ENCODE measurements at places on chromosomes 16 and 17.
A peak's percentile ranks its signal among the peaks of the same experiment; 100 is the strongest.

- no peak for DNase-seq
Measured at GRCh38 chr17:73196500-73196899, 3.6 kb downstream of the COG1 start.

DNA sequence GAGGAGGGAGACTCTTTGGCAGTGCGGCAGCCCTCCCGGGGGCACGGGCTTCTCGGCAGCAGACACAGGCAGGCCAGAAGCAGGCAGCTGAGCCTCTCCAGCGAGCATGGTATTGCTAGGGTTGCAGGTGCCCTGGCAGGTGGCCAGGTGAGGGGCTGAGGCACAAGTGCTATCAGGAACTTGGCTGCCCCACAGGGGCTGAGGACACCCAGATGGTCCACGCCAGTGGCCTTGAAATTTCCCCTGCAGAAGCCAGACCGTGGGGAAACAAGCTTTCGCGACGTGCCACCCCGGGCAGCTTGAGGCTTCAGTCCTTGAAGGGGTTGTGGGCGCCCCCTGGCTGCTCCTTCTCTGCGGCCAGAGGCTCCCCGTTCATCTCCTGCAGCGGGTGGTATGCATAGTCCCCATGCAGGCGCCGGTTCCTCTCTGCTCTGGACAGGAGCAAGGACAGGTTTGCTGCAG, 8.5 kb downstream of the NAGPA start:
- DNase-seq: no peak

- DNase-seq: peak; percentile 37
Measured at GRCh38 chr17:41777157-41777573, 9.3 kb downstream of the JUP start.

- peak; percentile 18 for DNase-seq
Measured at GRCh38 chr16:58393138-58393504, 850 bp downstream of the GINS3 start.

DNA sequence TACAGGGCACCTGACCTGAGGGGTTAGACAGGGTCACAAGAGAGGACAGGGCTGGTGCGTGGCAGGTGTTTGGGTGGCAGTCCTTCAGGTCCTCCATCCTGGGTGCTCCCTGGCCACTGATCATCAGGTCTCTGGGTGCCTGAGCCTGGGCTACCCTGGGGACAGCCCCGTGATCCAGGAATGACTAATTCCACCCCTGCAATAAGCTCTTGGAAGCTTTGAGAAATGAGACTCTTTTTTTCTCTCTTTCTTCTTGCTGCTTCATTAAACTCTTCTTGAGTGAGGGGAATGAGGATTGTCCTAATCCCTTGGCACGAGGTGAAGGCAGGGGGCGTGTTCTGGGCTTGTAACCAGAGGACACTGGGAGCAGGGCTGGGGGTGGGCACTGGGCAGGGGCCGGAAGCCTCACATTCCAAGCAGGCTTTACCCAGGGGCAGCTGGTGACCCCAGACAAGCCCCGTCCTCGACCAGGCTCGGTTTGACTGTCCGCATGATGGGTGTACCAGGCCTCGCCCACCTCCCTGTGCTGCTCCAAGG, 21.4 kb upstream of the SPNS2 start:
- DNase-seq: no peak

GRCh38 chr17:41392278-41392677, 5.1 kb downstream of the KRT31 start:
- DNase-seq: peak; percentile 49

DNA sequence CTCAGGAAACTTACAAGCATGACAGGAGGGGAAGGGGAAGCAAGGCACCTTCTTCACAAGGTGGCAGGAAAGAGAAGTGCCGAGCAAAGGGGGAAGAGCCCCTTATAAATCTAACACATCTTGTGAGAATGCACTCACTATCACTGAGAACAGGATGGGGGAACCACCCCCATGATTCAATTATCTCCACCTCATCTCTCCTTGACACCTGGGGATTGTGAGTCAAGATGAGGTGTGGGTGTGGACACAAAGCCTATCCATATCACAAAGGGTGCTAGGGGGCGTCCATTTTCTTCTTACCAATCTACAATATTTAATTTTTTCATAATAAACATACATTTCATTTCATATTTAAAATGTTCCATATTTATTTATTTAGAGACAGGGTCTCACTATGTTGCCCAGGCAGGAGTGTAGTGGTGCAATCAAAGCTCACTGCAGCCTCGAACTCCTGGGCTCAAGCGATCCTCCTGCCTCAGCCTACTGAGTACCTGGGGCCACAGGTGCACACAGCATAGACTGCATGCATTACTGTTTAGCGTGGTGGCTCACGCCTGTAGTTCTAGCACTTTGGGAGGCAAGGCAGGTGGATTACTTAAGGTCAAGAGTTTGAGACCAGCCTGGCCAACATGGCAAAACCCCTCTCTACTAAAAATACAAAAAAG, 26.5 kb upstream of the FAAP100 start:
- DNase-seq: no peak

- no peak for DNase-seq
Measured at GRCh38 chr17:13107676-13108235, 89.9 kb upstream of the ELAC2 start.

- DNase-seq: peak; percentile 95
Measured at GRCh38 chr17:40559954-40560591, 5.2 kb downstream of the CCR7 start.

DNA sequence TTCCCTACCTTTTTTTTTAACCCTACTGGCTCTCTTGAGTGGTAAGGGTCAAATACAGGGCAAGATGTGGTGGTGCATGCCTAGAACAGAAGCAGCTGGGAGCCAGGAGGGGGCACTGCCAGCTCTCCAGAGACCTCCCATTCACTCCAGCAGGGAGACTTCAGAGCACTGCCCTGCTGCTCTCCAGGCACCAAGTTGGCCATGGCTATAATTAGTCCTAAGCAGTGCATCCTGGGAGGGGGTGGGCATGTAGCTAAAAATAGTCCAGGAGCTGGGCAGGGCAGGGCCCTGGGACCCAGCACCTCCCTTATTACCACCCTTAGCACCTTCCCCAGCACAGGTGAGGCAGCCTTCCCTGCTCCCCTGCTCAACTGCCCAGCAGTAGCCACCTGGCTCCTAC, 3.5 kb downstream of the CORO6 start:
- DNase-seq: peak; percentile 28

DNA sequence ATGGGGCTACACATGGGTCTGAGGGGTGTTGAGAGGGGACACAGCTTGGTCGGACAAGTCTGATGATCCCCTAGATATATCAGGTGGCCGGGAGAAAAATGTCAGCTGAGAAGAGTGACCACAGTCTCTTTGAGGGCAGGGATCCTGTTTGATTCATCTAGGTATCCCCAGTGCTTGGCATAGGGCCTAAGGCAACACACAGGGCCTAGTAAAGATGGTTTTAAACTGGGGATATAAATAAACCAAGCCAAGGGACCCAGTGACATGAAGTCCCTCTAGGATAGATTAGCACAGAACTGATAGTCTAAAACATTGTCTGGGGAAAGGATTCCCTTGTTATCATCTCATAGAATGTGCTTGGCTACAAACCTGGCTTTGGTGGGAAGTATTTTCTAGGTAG, 1.4 kb downstream of the ERCC4 start:
- DNase-seq: no peak

- no peak for DNase-seq
Measured at GRCh38 chr16:25812215-25812614, 120.5 kb downstream of the HS3ST4 start.

- no peak for DNase-seq
Measured at GRCh38 chr17:15169676-15170075, 95.5 kb downstream of the PMP22 start.

DNA sequence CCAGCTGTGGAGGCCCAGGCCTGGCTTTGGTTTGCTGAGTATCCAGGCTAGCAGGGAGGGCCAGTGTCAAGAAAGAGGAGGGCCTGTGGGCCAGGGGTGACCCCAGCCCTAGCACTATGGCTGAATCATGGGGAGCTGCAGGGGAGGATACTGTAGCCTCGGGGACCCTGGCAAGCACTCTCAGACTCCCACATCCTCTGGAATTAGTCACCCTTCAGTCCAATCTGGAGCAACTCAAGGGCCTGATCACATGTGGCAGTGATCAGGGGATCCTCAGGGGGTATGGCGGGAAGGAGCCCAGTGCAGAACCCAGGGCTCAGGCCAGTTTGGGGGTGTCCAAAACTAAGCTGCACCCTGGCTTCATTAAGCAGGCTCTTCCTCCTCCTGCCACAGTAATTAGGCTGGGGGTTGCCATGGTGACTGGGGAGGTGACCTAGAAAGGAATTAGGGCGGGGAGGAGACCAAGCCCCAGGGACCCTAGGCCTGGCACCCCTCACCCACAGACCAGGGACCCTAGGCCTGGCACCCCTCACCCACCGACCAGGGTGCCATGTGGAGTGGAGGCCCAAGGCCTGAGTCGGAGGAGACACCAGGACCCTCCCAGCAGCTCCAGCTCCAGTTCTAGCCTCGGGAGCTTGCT, 5.8 kb downstream of the NLGN2 start:
- peak; percentile 67 for DNase-seq

DNA sequence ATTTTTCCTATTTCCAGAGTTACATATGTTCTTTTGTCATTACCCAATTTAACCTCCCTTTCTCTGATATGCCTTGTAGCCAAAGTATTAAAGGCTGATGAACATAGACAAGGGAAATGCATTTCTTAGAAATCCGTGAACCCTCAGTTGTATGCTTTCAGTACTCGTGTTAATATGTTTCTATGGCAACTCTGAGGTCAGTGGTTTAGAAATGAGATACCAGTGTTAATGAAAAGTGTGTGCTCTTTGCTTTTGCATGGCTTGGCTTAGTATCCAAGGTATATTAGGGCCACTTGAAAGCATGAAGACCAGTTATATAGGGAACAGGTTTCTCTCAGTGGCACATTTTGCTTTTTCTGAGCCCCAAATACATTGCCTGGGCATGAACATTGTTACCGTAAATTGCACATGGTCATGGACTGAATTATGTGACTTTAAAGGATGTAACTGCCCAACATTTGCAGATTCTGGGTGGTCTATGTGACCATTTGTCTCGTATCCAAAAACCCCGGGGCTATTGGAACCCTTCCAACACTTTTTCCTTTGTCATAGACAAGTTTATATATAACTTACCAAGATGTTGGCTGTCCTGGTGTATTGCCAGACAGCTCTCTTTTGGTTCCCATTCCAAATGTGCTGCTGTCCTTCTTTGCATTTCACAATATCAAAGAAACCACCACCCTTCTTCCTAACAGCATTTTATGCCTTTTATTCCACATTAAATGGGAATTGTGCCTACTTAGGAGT, 17.5 kb downstream of the ABHD15 start:
- DNase-seq: no peak

- DNase-seq: no peak
Measured at GRCh38 chr17:57752031-57752905, 7.2 kb upstream of the CCDC182 start.

DNA sequence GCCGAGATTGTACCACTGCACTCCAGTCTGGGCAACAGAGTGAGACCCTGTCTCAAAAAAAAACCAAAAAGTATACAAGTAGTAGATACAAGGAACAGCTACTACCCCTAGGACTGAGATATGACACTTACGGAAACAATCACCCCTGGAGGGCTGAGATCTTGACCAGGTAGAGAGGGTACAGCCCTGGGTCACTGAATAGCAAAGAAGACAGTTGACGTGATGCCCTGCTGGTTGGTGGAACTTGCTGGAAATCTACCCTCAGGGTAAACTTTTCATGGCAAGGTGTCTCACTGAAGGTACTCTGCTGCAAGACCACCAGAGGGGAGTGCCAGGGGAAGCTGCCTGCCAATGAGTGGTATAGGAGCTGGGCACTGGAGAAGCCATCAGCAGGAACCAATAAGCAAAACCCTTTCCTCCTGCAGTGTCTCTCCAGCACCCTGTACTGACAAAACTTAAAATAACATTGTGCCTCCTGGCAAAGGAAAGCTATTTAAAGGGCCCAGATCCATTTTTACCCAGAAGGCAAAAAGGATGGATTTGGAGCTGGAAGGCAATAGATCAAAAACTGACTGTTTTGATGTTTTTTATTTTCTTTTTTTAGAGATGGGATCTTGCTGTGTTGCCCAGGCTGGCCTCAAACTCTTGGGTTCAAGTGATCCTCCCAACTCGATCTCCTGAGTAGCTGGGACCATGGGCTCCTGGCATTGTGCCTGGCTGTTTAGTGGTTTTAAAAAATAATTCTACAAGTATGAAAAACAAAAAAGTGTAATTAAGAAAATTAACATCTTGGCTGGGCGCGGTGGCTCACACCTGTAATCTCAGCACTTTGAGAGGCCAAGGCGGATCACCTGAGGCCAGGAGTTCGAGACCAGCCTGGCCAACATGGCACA, 11.3 kb upstream of the PDXDC1 start:
- DNase-seq: no peak

- DNase-seq: no peak
Measured at GRCh38 chr17:34365340-34365739, 2.3 kb upstream of the CCL1 start.

GRCh38 chr16:2720719-2721633, 952 bp upstream of the PRSS27 start:
- peak; percentile 95 for DNase-seq

- DNase-seq: no peak
Measured at GRCh38 chr17:78892520-78892919, 10.5 kb downstream of the CEP295NL start.

DNA sequence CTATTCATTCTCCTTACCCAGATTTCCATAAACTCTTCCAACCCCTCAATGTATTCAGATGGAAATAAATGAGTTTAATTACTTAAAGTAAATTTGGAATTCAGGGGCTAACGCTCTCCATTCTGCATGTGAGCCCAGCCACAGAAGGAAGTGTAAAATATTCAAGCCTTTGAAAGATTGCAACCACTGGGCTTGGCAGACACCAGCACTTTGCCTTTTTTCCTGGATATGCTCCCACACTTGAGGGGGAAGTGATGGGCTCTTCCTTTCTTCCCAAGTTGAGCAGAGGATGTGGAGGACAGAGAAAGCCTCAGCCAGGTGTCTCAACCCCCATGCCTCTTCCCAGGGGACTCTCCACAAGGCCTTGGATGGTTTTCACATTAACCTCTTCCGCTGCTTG, 825.1 kb upstream of the EEF2KMT start:
- DNase-seq: no peak

GRCh38 chr17:10042589-10043244, 137.6 kb upstream of the RCVRN start:
- DNase-seq: no peak
